ENCODE measurements at places on chromosomes 3 and 15.

- DNase-seq = no peak
Measured at GRCh38 chr3:130688015-130688688, 58.5 kb downstream of the PIK3R4 start.

DNA sequence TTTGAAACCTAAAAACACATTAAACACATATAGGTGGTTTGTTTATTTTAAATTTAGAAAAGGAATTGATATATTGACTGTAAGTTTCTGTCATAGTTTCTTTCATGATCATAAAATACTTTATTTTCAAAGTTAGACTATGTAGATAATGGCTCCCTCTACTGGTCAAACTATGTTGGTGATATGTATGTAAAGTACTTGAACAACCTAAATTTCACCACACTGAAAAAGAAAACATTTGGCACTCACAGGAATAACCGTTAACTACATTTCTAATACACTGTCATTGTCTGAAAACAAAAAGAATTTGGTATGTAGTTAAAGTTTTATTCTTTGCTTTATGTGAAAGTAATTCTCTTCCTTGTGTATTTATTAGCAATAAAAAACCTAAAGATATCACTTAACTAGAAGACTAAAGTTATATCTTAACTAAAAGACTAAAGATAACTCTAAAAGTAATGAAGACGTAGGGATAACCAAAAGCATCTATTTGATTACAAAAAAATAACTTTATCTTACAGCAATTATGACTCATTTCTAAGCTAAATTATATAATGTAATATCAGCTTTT is 427.5 kb downstream of the VGLL3 start:
- DNase-seq = no peak

GRCh38 chr3:171262431-171262830 is 197.8 kb downstream of the TNIK start:
- no peak for DNase-seq

GRCh38 chr3:174495311-174495710 is 363.8 kb upstream of the NAALADL2 start:
- no peak for DNase-seq

DNA sequence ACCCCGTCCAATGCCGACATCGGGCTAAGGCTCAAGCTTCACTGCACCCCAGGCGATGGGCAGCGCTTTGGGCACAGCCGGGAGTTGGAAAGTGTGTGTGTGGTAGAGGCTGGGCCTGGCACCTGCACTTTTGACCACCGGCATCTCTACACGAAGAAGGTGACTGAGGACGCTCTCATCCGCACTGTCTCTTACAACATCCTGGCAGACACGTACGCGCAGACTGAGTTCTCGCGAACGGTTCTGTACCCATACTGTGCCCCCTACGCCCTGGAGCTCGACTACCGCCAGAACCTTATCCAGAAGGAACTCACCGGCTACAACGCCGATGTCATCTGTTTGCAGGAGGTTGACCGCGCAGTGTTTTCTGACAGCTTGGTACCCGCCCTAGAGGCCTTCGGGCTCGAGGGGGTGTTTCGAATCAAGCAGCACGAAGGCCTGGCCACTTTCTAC is 1.0 kb downstream of the PDE12 start:
- DNase-seq = peak; percentile 38

GRCh38 chr3:111351334-111351733 is 190.7 kb upstream of the CD96 start:
- no peak for DNase-seq

- DNase-seq = no peak
Measured at GRCh38 chr3:151639418-151639740, 94.3 kb upstream of the AADACL2 start.

DNA sequence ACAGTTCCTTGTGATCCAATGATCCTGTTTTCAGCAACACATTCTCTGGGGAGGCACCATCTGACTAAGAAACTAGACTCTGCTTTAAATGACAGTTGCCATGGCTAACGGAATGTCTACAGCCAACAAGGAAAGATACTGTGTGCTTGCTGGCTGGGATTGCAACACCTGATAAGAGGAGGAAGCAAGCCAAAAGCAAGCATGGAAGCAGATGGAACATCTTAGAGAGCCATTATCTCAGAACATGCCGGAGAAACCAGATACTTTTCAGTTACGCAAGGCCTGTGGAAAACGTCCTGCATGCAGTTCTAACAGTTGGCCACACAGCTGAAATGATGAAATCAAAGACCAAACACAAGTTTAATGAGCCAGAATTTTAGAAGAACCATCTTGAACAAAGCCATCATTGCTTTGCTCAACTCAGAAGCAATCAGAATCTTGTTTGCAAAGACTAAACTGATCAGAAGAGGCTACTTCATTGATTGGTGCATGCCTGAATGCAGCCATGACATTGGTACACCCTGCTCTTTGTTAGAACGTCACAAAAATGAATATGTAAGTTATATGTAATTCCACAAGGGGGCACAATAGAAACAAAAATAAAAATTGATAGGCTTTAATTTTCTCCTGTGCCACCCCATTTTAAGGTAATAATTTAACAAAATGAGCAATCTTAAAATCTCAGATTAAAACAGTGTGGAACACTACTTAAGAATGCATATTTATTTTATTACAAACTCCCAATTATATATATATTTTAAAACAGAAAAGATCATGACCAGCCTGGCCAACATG is 50.8 kb downstream of the GXYLT2 start:
- peak; percentile 72 for DNase-seq

GRCh38 chr15:85451099-85451700 is 70.8 kb downstream of the AKAP13 start:
- DNase-seq = no peak

DNA sequence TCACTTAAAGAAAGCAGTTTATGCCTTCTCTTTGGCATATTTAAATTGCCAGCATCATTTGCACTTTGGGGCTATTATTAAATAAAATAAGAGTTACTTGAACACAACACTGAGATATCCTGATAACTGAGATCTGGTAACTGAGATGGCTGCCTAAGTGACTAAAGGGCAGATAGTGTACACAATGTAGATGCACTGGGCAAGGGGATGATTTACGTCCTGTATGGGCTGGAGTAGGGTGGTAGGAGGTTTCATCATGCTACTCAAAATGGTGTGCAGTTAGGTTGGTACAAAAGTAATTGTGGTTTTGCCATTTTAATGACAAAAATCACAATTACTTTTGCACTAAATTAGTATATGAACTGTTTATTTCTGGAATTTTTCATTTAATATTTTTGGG is 196.1 kb downstream of the UBE2E2 start:
- DNase-seq = no peak

- no peak for DNase-seq
Measured at GRCh38 chr3:181418233-181418632, 293.5 kb upstream of the SOX2 start.

- DNase-seq = no peak
Measured at GRCh38 chr15:68784206-68784605, 36.5 kb downstream of the ANP32A start.

DNA sequence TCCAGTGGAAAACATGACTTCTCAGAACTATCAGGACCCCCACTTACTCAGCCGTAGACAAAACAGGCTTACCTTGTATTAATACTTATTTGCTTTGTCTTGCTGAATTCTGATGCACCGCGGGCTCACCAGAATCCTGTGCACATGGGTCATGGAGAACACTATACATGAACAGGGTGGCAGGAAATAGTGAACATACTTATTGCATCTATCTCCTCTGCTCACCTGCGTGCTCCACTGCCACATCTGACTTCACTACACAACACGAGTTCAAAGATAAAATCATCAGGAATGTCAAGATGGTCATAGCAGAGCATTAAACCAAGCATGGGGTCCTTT is 10.7 kb upstream of the MAPK6 start:
- no peak for DNase-seq

GRCh38 chr3:113623324-113623723 is 73.1 kb downstream of the USF3 start:
- DNase-seq = no peak

GRCh38 chr15:80856400-80856799 is 77.2 kb downstream of the CEMIP start:
- no peak for DNase-seq

DNA sequence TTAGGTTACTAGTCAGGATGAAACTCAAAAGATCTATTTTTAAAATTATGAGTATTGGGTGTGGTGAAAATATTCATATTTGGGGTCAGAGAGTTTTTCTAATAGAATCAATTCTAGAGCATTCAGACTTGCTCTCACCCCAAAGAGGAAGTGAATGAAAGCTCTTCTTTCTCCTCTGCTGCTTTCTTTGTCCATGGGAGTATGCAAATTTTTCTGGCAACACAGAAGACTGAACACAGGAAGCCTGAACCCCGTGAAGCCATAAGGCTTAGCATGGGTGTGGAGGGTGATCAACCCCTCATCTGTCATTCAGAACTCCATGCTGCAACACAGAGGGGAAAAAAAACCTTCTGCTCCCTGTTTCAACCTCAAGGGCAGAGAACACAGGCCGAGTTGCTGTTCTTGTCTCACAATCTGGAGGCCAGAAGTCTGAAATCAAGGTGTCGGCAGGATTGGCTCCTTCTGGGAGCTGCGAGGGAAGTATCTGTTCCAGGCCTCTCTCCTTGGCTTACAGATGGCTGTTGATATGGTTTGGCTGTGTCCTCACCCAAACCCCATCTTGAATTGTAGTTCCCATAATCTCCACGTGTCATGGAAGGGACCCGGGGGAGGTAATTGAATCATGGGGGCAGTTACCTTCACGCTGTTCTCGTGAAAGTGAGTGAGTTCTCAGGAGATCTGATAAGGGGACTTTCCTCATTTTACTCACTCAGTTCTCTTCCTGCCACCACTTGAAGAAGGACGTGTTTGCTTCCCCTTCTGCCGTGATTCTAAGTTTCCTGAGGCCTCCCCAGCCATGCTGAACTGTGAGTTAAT is 33.7 kb upstream of the CD47 start:
- no peak for DNase-seq

- no peak for DNase-seq
Measured at GRCh38 chr15:99425657-99426301, 140.0 kb upstream of the MEF2A start.

GRCh38 chr3:74089814-74090213 is 465.1 kb upstream of the PDZRN3 start:
- DNase-seq = no peak

GRCh38 chr3:132554437-132554836 is 42.6 kb upstream of the ACKR4 start:
- DNase-seq = no peak

- DNase-seq = no peak
Measured at GRCh38 chr3:11117591-11117990, 36.7 kb upstream of the HRH1 start.

DNA sequence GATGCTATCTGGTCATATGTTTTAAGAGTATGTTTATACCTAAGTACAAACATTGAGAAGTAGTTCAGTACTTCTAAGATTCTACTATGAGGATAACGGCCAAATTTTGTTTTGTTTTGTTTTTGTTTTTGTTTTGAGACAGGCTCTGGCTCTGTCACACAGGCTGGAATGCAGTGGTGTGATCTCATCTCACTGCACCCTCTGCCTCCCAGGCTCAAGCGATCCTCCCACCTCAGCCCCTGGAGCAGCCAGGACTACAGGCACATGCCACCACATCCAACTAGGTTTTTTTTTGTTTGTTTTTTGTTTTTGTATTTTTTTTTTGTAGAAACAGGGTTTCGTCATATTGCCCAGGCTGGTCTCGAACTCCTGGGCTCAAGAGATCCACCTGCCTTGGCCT is 47.5 kb upstream of the RPS17 start:
- DNase-seq = no peak

Measured in D341Med (cell line).